Skeletal muscle cell (primary cell): ENCODE measurements at places on chromosomes 16 and 17.
A peak's percentile ranks its signal among the peaks of the same experiment; 100 is the strongest.

DNA sequence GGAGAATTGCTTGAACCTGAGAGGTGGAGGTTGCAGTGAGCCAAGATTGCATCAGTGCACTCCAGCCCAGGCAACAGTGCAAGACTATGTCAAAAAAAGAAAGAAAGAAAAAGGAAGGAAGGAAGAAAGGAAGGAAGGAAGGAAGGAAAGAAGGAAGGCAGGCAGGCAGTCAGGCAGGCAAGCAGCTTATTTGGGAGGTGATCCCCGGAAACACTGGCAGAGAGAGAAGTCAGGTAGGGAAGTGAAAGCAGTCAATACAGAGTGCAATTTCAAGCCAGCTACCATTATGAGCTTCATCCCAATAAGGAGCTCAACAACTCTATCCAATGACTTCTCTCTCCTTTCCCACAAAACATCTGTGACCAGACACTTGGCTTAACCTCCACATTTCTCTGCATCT is 83.0 kb upstream of the TBC1D3K start:
- no peak for DNase-seq

DNA sequence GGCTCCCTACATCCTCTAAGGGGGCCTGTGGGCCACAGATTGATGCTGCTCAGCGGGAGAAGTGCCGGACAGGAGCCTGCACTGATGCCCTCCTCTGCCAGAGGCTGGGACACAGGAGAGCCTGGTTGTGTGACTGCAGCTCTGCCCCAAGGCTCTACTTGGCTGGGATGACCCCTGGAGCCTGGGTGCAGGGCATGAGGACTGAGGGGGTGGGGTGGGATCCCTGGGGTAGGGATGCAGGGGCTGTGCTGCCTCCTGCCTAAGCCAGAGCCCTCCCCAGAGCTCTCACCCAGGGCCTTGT is 577 bp downstream of the EVPLL start:
- DNase-seq = no peak

DNA sequence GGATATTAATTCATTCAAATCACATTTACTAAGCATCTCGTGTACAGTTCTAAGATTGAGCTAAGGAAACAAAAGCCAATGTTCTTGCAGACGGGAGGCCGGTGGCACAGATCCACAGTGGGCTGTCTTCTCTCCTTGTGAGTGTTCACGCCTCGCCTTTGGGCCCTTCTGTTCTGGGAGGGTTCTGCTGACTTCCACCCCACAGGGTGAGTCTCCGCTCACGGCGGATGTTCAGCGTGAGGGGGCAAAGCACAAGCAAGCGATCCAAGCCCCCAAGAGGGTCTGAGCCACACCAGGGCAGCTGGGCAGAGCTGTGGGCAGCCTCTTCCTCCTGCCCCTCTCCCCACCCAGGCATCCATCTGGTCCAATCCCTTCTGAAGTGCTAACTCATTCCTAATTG is 84.3 kb upstream of the DOC2B start:
- DNase-seq = no peak

GRCh38 chr17:5373112-5373511 is 46.4 kb downstream of the NUP88 start:
- no peak for DNase-seq

GRCh38 chr16:51822471-51822870 is 671.4 kb upstream of the SALL1 start:
- no peak for DNase-seq

DNA sequence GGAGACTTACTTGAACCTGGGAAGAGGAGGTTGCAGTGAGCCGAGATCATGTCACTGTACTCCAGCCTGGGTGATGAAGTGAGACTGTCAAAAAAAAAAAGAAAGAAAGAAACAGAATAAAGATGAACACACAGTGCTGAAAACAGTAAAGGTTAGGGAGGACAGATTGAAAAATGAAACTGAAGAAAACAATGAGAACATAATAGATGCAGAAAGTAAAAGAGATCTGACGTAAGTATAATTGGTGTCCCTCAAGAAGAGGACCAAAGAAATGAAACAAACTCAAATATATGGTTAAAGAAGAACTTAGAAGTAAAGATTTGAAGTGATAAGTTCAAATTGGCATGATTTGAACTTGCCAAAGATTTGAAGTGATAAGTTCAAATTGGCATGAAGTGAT is 7.1 kb downstream of the DCAF7 start:
- DNase-seq = no peak

DNA sequence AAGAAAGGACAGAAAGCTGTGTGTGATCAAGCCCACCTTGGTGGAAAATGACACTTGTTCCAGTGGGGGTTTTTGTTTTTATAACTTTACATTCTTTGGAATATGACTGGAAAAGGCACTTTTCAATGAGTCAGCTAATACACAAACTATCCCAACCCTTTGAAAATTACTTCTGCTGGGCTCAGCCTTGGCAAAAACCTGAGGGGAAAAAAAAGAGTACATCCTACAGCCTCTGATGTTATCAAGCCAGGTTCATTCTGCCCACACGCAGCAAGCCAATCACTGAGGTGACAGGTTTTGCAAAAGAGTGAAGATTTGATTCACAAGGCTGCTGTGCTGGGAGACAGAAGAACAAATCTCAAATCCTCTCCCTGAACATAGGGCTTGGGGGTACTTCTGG is 484.5 kb upstream of the ERCC4 start:
- DNase-seq = no peak

DNA sequence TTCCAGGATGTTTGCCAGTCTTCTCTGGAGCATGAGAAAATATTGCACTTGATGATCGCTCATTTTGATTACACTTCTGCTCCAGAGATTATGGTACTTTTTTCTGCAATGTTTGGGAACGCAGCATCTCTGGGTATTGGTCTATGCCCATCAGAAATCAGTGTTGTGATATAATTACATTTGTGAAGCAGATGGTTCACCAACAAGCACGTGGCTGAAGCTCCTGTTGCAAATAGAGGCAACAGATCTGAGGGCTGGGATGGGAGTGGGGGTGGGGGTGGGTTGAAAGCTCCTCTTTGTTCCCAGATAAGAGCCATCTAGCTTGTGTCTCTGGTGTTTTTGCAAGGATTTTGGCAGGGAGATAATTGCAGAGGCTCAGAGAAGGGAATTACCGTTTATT is 252.3 kb downstream of the SHISA9 start:
- DNase-seq = no peak

GRCh38 chr17:27770877-27771276 is 29.5 kb downstream of the NOS2 start:
- DNase-seq = no peak

DNA sequence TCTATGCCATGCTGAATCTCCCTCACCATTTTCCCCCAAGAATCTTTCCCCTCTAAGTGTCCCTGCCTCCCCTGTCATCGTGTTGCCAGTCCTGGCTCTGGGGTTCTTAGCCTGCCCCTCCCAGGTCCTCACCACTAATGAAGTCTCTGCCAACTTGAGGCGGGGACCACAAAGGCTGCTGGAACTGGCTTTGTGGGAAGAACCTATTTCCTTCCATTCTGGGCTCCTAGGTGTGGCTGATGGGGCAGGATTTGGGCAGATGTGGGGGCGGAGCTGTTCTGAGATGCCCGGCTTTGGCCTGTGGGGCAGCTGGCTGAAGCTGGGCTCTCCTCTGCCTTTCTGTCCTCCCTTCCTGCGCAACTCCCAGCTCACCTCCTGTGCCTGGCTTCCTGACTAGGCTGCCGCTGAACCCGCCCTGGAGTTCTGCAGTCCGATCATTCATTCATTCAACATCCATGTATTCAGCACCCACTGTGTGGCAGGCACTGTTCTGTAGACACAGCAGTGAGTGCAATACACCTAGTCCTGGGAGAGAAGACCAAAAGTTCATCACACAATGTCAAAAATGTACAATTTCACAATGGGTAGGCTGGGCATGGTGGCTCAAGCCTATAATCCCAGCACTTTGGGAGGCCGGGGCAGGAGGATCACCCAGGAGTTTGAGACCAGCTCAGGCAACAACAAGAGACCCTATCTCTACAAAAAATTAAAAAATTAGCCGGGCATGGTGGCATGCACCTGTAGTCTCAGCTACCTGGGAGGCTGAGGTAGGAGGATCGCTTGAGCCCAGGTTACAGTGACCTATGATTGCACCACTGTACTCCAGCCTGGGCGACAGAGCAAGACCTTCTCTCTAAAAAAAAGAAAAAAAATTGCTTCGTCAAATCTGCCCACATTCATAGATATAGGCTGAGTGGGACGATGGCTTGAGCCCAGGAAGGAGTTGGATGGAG is 1.9 kb upstream of the SNN start:
- no peak for DNase-seq

DNA sequence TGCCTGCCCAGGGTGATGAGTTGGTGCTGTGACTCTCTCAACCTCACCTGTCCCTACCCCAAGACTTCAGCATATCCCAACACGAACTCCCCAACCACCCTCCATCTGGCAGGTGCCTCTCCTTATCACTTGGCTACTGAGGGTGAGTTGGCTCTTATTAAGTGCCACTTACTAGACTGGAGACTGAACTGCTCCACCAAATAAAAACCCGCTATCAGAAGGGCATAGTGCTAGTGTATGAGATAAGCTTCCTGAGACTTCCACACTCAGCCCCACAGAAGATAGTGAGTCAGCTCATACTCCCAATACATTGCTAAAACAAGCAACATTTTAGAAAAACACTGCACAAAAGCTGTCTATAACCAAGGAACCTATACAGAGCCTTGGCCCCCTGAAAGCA is 16.0 kb upstream of the CCL18 start:
- DNase-seq = no peak

DNA sequence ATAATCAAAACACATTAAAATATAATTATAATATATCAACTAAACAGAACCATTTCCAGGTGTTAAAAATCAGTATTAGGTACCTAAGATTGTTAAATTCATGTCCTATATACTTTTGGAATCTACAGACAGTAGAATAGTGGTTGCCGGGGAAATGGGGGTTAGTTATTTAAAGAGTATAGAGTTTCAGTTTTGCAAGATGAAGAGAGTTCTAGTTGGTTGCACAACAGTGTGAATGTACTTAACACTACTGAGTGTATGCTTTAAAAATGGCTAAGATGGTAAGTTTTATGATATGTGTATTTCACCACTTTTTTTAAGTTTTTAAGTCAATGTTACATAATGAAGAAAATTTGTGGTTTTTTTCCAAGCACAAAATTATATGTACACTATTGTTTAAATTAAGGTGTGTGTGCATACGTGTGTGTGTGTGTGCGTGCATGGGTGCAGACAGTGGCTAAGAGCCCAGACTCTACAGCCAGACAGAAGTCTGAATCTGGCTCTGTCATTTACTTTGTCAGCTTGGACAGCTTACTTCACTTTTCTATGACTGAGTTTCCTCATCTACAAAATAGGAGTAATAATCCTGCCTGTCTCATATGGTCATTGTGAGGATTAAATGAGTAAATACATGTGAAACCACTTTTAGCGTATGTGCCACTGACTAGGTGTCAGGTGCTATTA is 25.3 kb upstream of the PHAF1 start:
- DNase-seq = no peak

GRCh38 chr16:11333702-11334101 is 11.6 kb upstream of the RMI2 start:
- no peak for DNase-seq

DNA sequence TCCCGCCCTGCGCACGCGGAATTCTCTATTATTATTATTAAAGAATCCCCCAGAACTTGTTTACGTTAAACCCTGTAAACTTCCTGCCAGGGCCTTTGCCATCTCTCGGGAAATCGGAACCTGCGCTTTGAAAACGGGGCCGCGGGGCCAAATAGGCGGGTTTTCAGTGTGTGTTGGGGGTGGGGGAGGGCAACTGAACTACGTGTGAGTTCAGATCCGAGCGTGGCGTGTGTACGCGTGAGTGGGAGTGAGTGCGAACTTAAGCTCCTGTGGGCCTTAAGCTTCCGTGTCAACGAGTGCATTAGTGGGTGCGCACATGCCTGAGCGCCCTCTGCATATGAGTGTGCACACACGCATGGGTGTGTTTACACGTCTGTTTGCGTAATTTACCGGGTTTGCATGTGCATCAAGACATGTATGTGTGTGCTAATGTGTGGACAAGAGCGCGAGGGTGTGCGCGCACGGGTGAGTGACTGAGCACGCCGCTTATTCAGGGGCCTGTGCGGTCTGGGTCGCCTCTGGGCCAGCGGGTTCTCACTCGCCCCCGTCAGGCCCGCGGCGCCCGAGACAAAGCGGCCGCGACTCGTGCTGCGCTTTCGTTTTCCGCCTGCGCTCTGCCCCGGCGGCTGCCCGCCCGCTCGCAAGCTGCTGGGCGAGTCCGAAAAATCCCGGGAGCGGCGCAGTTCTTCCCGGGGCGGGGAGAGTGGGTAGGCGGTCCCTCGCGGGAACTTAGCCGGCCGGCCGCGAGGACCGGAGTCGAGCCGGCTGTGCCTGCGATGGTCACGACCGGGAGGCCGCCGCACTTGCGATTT is 1.2 kb upstream of the FOXF1 start:
- DNase-seq = no peak

DNA sequence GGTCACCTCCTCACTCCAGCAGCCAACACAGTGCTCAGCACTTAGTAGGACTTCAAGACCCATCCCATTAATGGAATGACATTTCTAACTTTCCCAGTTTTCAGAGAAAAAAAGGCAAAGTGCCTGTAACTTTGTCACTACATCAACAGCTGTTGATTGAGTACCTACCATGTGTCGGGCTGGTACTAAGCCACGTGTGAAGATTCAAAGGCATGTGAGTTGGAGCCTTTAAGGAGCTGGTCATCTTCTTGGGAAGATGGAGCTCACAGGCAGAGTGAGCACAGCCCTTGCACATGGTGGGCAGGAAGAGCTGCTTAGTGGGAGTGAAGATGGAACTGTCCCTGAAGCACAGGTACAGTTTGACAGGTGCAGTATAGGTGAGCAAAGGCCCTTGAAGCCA is 88.6 kb downstream of the GNAO1 start:
- no peak for DNase-seq

DNA sequence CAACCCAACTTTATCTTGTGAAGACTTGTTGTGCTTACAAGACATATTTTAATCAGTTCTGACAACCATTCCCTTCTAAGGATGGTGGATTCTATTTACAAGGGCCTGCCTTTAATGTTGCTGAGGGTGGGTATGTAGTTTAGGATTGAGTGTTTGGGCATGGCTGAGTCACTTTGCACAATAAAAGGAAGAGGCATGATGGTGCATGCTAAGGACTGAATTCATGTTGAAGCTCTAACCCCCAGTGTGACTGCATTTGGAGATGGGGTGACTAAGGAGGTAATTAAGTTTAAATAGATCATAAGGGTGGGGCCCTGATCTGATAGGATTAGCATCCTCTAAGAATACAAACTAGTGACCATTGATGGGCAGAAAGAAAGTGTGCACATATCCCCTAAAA is 196.1 kb upstream of the HS3ST3A1 start:
- DNase-seq = no peak

DNA sequence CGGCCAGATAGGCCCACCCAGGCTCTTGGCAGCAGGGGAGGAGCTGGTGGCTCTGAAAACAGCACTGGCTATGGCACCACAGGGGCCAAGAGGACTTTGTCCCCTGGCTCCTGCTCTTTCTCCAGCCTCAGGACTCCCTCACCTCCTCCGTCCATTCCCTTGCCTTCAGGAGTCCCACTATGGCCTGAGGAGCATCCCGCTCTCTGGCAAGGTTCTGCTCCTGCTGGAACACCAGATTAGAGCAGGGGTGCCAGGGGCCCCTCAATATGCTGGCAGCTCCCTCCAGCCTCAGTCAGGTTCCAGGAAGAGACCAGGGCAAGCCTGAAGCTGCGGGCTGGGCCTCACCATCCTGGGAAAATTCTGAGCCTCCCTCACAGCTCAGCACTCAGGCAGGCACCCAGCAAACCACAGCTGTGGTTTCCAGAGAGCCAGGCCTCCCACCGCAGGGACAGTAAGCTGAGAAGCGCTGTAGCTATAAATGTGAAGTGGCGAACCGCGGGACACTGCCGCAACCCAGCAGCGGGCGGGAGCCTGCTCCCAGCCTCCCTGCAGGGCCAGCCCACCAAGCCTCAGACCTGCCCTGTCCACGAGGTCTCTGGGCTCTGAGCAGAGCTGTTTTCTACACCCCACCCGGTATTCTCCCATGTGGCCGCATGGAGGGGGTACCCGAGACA is 25.7 kb downstream of the C17orf100 start:
- peak; percentile 43 for DNase-seq
